LoVo (cell line): ENCODE measurements at places on chromosomes 11 and 22.

DNA sequence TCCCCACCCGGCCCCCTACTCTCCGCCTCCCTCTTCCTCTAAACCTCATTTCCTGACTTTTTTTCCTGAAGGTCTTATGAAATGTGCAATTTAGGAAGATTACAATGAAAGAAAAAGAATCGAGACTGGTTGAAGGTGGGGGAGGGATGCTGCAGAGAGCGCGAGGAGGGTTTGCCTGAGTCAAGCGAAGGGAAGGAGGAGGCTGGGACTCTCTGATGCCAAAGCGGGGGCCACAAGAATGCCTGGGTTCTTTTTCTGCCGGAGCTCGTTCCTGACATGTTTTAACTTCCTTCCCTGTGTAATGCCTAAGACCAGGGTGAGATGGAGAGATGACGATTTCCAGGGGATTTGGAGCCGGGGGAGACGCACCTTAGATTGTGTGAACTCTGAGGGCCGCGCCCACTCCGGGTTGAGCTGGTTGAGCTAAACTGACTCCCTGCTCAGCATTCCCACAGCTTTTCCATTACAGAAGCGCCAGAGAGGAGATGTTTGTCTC, 270.5 kb upstream of the SORL1-AS1 start:
- no peak for DNase-seq

- no peak for DNase-seq
Observed at GRCh38 chr11:8178297-8178696, 9.5 kb upstream of the RIC3 start.

- no peak for DNase-seq
Observed at GRCh38 chr22:40857309-40857855, 434 bp downstream of the XPNPEP3 start.

DNA sequence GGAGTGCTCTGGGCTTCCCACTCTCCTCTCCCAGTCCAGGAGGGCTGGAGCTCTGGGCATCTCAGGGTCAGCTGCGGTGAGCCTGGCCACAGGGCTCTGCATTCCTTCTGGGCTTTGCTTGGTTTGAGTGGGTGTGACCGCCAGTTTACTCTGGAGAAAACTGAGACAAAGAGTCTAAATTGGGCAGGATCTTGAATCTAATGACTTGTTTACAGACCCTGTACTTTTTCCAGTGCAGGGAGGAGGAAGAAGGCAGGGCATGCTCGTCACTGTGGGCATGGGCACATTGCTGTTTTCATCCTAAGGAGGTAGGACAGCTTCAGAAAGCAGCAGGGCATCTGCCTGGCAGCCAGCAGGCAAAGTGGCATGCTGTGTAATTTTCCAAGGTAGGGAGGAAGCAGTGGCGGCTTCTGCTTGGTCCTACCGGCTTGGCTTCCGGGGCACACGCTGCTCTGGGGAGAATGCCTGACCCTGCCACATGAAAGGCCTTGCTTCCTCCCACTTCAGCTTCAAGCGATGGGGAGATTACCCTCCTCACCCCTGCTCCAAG, 22.9 kb downstream of the FLI1 start:
- no peak for DNase-seq

- no peak for DNase-seq
Observed at GRCh38 chr11:126523441-126524205, 168.1 kb downstream of the ST3GAL4 start.

DNA sequence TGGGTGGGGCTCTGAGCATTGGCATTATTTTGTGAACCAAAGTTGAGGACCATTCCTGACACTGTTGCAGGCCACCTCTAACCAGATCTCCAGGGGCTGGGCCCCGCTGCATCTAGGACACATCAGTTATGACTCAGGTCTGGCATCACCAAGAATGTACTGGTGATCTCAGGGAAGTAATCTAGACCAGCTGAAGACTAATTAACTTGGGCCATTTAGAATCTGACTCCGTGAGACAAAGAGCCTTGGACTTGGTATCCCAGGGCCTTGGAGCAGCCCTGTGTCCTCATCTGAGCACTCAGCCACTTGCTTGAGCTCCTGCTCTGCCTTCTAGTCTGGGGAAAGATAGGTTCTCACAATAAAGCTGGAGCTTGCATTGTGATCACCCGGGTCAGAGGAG, 200.6 kb downstream of the KIRREL3 start:
- no peak for DNase-seq

DNA sequence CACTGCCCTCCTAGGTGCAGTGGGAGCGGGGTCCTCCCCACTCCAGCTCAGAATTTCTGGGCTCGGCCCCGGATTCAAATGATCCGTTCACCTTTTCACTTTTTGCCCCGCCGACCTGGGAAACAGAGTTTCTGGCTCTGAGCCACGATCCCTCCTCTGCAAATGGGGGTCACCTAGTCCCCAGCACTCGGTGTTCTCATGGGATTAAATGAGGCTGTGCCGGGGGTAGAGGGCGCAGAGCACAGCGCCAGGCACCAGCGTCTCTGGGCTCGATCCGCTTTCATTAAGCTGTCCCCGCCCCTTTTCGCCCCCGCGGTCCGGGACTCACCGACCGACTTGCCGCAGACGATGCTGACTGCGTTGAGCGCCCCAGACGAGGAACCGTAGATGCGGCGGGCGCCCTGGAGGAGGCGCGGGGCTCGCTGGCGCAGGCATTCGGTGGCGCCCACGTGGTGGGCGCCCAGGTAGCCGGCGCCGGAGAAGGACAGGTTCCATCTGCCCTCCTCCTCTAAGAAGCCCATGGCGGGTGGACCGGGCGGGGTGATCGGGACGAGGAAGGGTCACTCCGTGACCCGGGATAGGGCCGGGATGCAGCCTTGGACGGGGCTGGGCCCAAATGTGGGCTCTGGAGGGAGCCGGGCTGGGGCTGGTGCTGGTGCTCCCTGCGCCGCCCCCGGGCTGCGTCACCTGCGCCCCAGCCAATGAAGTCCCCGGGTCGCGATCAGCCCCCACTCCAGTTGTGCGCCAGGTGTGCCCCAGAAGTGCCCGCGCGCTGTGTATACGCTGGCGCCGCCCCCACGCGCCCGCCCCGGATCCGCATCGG, at the start of gene PNPLA5:
Gene PNPLA5, minus strand, starts transcription at position 654 of the 823 bp plus-strand sequence. Its CDS starts 133 bp downstream, at position 521.
- no peak for DNase-seq

DNA sequence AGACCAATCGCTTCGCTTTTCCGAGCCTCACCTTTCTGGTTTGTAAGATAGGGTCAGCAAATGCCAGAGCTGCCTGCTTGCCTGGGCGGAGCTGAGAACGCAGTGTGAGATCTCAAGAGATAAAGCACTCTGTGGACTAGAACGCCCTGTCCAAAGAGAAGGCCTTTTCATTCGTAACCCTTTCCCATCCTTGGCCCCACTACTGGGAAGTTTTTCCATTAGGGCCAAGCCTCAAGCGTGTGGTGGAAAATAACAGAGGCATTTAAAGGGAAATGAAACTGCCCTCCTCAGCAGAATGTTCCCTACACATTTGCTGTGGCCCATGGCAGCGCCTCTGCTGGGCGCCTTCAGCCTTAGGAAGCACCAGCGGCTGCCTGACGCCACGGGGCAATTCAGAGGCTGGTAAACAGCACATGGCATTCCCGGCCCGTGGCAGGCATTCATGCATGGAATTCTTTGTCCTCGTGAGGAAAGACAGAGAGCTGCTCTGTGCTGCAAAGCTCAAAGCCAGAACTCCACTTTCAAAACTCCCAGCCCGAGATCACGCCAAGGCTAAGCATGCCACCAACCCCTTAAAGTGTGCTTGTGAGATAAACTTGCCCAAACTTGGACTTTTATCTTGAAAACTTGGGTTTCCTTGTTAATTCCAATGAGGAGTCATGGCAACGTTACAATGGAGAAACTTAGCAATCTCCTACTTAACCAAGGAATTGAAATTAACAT, 38.1 kb downstream of the AHNAK start:
- peak; percentile 78 for DNase-seq

GRCh38 chr11:87589082-87589481, 551.3 kb downstream of the TMEM135 start:
- no peak for DNase-seq

GRCh38 chr11:67664213-67664585, 10.2 kb downstream of the ALDH3B2 start:
- DNase-seq: no peak

GRCh38 chr22:46150034-46150654, at the start of gene PPARA:
Gene PPARA, plus strand, starts transcription at chr22:46150526. Its CDS starts 47,858 bp downstream, at chr22:46198384.
- DNase-seq: peak; percentile 87

DNA sequence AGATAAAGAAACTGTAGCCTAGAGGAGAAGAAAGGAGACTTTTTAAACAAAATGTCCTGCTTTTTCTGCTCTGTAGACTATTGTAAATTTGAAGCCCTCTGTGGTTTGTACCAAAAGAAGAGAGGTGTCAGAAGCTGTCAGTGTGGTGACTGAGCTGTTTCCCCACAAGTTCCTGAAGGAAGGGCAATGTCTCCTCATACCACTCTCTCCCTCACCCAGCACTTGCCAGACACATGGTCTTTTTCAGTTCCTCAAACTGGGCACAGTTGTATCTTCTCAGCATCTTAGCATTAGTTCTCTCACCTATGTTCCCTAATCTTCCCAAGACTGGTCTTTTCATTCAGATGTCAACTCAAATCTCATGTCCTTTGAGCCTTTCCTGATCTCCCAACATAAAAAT, 4.3 kb downstream of the BCO2 start:
- no peak for DNase-seq

GRCh38 chr11:45436118-45436517, 150.0 kb upstream of the SYT13 start:
- DNase-seq: no peak

DNA sequence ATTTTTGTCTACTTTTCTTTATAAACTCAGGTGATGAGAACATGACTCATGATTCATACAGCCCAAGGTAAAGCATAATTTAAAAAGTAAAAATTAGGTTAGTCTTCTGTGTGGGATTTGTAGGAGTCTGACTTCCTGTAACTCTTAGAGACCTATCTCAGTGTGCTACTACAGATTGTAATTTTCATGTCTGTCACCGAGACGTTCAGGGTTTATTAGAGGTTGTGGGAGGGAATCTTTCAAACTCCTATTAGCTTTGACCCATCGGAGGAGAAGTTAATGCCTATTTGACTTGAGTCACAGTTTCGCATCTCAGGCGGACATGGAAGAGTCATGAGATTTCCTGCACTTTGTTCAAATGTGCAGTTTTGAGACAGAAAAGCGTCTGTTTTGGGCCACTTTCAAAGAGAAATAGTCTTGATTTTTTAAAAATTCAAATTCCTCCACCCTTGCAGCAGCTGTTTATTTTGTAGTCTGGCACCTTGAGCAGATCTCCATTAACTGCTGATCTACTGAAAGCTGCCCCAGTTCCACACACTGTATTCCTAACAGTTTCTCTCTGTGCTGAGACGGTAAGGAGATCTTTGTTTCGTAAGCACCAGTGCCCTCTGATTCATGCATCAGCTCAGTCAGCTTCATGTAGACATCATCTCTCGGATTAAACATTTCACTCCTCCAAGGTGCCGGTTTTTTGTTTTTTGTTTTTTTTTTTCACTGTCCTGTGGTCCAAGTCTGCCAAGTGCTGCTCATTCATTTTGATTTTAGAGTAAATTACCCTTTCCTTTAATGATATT, 24.3 kb downstream of the ALKBH3 start:
- DNase-seq: no peak

DNA sequence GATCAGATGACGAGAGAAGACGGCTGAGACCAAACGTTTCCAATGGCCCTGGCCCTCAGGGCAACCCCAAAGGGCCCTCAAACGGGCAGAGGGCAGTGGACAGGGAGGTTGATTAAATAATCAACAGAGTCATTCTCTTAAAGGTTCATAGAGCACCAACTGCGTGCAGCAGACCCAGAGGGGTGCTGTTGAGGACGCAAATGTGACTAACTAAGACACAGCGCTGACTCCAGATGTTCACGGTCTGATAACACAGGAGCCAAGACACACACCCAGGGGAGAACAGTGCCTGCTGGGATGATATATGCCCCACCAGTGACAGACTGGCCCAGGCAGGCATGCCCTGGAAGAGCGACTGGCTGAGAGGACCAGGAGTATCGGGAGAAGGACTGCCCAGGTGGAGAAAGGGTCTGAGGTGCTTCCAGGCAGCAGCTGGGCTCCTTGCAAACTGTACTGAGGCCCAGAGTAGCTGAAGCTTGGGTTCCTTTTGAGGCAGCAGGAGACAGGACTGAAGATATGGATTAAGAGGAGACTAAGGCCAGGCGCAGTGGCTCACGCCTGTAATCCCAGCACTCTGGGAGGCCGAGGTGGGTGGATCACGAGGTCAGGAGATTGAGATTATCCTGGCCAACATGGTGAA, 7.7 kb downstream of the VWCE start:
- DNase-seq: no peak

DNA sequence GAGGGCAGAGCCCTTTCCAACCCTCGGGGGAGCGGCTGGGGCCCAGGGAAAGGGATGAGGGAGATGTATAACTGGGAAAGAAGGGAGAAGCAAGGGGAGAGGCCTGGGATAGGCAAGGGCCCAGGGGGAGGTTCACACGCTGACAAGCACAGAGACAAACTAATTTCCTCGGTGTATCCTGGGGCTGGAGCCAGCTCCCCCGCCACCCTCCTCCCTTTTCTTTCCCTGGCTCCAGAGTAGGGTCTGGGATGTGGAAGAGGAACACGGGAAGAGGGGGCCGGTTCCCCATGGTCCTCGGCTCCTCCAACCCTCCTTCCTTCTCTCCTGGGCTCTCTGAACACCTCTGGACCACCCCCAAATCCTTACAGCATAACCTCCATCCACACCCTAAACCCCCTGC, 6.9 kb downstream of the CLCF1 start:
- DNase-seq: no peak

- DNase-seq: no peak
Observed at GRCh38 chr22:37337204-37337943, 55.1 kb downstream of the CYTH4 start.

DNA sequence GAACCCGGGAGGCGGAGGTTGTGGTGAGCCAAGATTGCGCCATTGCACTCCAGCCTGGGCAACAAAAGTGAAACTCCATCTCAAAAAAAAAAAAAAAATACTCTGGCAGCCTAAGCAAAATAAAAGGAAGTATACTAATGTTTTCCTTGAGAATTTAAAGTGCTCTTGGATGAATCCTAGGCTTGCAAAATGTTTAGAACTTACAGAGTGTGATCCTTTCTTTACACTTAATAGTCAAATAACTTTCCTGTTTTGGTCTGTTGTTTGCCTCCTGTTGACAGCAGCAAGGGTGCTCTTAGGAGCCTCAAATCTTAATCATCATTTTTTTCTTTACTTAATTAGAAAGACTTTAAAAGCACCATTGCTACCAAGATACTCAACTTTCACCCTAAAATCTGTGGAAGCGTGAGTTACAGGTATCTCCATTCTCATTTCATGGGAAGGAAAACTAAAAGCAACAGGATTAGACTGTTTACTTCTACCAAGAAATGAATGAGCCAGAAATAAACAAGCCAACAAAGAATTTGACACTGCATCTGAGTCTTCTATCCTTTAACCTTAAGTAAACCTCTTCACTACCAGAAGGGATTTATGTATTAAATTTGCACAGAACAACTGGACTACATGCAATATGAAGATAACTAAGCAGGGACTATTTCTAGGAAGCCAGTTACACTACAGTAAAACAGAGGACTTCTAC, 38.7 kb upstream of the CRTAM start:
- DNase-seq: no peak

DNA sequence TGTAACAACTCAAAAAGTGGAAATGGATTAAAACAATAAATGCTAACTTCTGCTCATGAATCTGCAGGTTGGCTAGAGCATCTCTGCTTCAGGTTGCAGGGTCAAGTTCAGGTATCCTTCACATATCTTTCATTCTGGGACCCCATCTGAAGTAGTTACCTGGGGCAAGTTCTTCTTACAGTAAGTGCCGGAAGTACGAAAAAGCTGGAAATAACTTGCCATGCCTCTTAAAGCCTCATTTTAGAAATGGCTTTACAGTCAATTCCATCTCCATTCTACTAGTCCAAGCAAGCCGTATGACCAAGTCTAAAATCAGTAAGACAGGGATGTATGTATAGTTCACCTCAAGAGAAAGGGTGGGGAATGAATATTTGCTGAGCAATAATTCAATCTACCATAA, 93.7 kb downstream of the FCHSD2 start:
- no peak for DNase-seq

- no peak for DNase-seq
Observed at GRCh38 chr11:102064316-102064715, 17.1 kb downstream of the CFAP300 start.
